ENCODE measurements at places on chromosomes 12 and 14.

DNA sequence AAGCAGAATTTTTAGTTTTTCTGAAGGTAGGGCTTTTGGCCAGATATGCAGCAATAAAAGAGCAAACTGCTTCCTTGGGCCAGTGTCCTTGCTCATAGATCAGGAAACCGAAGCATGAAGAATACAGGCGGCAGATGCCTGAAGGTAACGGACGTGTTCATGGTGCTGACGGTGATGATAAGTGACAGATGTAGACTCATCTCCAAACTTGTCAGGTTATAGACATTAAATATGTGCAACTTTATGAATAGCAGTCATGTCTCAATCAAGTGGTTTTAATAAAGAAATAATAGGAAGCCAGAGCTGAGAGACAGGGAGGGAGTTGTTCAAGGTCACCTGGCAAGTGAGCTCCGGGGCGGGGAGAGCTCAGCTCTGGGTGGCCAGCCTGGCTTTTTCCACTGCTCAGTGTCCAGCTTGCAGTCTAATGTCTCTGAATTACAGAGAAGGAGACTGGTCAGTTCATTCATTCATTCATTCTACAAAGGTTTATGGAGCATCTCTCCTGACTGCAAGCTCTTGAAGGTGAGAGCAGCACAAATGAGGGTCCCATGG is 1.0 kb downstream of the SERPINA5 start:
- no peak for DNase-seq

GRCh38 chr12:27576667-27577347 is 52.8 kb downstream of the PPFIBP1 start:
- no peak for DNase-seq

- no peak for DNase-seq
These were observed 17.9 kb upstream of the IL22 start for GRCh38 chr12:68271346-68271745.

DNA sequence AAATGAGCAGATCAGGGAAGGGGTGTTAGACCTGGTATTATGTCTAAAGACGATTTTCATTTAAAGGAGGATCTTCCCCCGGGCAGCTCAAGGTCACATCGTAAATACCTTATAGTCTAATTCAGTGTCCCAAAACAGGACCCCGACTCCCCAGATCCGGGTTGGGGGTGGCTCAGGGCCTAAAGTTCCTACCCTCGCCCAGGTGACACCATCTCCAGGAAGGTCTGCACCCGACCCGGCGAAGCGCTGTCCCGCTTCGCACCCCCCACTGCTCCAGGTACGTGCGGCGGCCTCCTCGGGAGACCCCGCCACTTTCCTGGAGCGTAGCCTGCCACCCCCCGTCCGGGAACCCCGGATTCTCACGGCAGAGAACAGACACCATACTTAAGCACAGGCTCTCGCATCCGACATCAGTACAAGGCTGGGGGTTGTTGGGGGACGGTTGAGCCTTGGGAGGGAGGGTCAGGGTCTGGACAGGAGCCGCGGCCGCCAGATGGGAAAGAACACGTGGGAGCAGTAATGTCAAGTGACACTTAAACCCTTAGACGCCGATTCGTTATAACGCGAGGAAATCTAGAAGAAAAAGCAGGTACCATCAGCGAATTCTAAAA is 556 bp downstream of the TIMM9 start:
- DNase-seq = peak; percentile 22

DNA sequence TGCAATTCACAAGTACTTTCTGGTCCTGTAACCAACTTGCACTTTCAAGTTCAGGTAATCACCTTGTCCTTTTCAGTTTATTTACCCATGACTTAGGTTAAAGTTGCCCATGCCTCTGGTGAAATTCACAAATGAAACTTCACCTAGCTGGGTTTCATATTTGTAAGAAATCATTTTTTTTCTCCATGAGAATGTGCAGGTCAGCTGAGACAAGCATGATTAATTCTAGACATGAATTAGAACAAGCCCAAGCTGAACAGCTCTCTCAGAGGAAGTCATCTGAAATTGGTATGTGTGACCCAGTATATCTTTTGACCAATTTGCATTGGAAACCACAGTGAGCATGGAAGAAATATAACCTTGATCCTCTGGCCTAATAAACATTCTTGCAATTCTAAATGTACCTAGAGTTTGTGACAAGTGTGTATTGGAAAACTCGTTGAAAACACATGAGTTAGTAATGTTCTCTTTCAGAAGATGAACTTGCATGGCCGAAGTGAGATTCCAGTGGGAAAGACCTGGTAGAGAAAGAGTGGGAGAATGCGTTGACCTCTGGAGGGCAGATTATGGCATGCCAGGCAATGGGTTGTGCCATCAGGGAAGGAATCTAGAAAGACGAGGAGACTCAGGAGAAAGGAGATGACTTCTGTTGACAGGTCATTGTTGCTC is 486.5 kb downstream of the ZFP36L1 start:
- DNase-seq = no peak

Measured in stimulated activated CD8-positive, alpha-beta memory T cell treated with anti-CD3 and anti-CD28 coated beads, Interleukin-15, amount 100 ng/mL, for 1 hour (primary cell).